ENCODE measurements at places on chromosomes 6 and 20. TPM values are rescaled to one million over a fixed set of nuclear protein-coding genes. Genes with fewer than 3 reads are reported as not detected.

DNA sequence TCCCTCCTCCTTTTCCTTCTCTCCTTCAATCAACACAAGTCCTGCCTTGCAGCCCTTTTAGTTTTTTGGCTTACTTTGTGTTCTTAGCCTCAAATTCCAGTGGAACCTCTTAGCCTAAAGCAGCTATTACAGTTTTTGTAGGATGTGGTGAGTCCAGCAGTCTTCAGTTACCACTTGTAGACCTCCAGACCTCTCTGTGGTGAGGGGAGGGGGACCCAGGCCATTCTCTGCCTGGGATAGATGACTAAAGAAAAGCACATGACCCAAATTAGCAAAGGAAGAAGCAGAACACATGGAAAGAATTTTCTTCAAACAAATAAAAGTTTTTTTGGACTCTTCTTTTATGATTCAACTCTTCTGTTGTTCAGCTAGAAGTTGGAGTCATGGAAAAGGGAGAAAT lies 246.5 kb downstream of the HAO1 start:
- no peak overlapping the region for H3K27ac ChIP-seq
- no peak for DNase-seq
- H3K4me3 ChIP-seq, result no peak overlapping the region
- H3K4me1 ChIP-seq, result no peaks in the 10 kb centered on the region
- no peaks in the 10 kb centered on the region for H3K36me3 ChIP-seq
- H3K27me3 ChIP-seq, result no peaks in the 10 kb centered on the region

GRCh38 chr6:6946206-6947155 lies 161.3 kb upstream of the RREB1 start:
- H3K27me3 ChIP-seq, result no peaks in the 10 kb centered on the region
- H3K36me3 ChIP-seq, result no peaks in the 10 kb centered on the region
- DNase-seq, result no peak
- no peak overlapping the region for H3K4me3 ChIP-seq
- H3K27ac ChIP-seq, result no peak overlapping the region

GRCh38 chr6:46901882-46902314 lies 19.8 kb downstream of the ADGRF5 start:
- no peak overlapping the region for H3K4me3 ChIP-seq
- H3K36me3 ChIP-seq, result no peaks in the 10 kb centered on the region

The SCRT2 gene
- total RNA-seq, result not detected

- H3K27ac ChIP-seq, result no peak overlapping the region
- H3K36me3 ChIP-seq, result no peaks in the 10 kb centered on the region
- no peak overlapping the region for H3K4me3 ChIP-seq
- H3K4me1 ChIP-seq, result no peaks in the 10 kb centered on the region
- H3K27me3 ChIP-seq, result peaks cover 4% of the 10 kb centered on the region
- peak; percentile 10 for DNase-seq
Measured at GRCh38 chr6:125950293-125950692, 6.3 kb upstream of the HINT3 start.

DNA sequence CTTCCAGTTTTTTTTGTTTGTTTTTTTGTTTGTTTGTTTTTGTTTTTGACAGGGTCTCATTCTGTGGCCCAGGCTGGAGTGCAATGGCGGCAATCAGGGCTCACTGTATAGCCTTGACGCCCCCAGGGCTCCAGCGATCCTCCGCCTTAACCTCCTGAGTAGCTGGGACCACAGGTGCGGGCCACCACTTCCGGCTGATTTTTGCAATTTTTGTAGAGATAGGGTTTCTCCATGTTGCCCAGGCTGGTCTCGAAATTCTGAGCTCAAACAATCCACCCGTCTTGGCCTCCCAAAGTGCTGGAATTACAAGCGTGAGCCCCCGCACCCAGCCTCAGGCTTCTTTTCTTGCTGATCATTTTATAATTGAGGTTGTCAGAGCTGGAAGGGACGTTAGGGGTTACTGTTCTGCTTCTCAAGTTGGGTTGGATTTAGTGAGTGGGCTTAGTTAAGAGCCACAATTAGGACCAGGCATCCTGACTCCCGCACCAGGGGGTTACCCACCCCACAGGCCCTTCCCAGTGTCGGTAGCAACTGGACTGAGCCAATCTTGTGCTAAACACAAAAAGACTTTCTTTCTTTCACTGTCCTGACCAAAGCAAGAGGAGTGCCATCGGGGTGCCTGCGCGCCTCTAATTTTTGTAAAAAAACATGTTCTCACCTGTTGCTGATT lies 13.1 kb upstream of the ZSCAN9 start:
- DNase-seq, result peak; percentile 38
- H3K4me3 ChIP-seq, result peak overlapping the region; percentile 57
- H3K27me3 ChIP-seq, result peaks cover 95% of the 10 kb centered on the region
- H3K36me3 ChIP-seq, result no peaks in the 10 kb centered on the region
- H3K4me1 ChIP-seq, result peaks cover 14% of the 10 kb centered on the region
- H3K27ac ChIP-seq, result no peak overlapping the region

The SPDEF gene
- 0.50 TPM for total RNA-seq

DNA sequence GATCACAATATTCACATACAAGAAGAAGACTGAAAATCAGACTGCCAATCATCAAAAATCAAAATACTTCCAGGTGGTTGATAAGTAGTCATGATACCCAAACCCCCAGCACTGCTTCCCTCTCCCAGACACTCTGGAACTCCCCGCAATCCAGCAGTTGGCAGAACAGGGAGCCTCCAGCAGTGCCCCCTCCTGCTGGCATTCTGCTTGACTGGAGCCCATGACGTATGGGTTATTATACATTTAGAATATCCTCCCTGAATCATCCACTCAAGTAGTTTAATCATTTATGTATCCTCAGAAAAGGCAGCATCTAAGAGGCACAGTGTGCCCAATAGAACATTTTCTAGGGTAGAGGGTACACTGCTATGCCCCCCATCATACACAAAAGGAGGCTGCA lies 9.3 kb upstream of the OGFRL1 start:
- no peaks in the 10 kb centered on the region for H3K27me3 ChIP-seq
- H3K36me3 ChIP-seq, result no peaks in the 10 kb centered on the region
- no peak overlapping the region for H3K27ac ChIP-seq

The PSORS1C2 gene
- not detected for total RNA-seq

GRCh38 chr20:62900692-62901584 lies 25.4 kb downstream of the DIDO1 start:
- H3K27ac ChIP-seq, result peak overlapping the region; percentile 48
- DNase-seq, result peak; percentile 42
- no peaks in the 10 kb centered on the region for H3K36me3 ChIP-seq
- H3K4me1 ChIP-seq, result peaks cover 17% of the 10 kb centered on the region

- no peaks in the 10 kb centered on the region for H3K27me3 ChIP-seq
- no peak for DNase-seq
- no peaks in the 10 kb centered on the region for H3K36me3 ChIP-seq
- peaks cover 1% of the 10 kb centered on the region for H3K4me1 ChIP-seq
- H3K4me3 ChIP-seq, result no peak overlapping the region
Measured at GRCh38 chr6:17851001-17851719, 136.3 kb downstream of the KIF13A start.

The KCNQ5 gene
- 0.09 TPM for total RNA-seq

Measured in neural progenitor cell (in vitro differentiated cells).